ENCODE measurements at places on chromosomes 4 and X.

DNA sequence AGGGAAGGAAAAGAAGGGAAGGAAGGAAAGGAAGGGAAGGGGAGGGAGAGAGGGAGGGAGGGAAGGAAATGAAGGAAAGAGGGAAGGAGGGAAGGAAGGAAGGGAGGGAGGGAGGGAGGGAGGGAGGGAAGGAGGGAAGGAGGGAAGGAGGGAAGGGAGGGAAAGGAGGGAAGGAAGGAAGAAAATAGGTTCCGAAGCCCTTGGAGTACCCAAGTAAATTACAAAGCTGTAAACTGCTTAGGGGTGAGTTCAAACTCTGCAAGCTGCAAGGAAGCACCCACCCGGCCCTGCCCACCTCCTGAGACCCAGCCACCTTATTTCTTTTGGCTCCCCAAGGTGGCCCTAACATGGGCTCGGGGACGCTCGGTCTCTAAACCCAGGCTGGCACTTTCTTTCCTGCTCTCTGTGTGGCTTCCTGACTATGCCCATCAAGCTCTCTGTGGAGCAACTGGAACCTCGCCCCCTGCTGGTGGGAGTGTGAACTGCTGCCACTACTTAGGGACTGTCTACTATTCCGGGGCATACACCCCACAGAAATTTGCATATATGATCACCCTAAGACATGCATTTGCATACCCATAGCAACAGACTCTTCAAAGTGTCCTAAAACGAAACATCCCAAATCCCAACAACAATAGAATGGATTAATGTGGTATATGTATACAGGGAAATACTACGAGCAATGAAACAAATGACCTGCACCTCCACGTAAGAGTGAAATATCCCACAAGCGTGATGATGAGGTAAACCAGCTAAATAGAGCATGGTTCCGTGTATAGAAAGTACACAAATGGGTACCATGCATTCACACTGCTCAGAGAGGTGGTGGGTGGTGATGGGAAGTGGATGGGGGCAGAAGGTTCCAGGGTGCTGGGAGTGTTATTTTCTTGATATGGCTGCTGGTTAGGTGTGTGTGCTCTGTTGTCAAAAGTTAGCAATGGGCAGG, 151.7 kb upstream of the TBL1X start:
- DNase-seq, result no peak

DNA sequence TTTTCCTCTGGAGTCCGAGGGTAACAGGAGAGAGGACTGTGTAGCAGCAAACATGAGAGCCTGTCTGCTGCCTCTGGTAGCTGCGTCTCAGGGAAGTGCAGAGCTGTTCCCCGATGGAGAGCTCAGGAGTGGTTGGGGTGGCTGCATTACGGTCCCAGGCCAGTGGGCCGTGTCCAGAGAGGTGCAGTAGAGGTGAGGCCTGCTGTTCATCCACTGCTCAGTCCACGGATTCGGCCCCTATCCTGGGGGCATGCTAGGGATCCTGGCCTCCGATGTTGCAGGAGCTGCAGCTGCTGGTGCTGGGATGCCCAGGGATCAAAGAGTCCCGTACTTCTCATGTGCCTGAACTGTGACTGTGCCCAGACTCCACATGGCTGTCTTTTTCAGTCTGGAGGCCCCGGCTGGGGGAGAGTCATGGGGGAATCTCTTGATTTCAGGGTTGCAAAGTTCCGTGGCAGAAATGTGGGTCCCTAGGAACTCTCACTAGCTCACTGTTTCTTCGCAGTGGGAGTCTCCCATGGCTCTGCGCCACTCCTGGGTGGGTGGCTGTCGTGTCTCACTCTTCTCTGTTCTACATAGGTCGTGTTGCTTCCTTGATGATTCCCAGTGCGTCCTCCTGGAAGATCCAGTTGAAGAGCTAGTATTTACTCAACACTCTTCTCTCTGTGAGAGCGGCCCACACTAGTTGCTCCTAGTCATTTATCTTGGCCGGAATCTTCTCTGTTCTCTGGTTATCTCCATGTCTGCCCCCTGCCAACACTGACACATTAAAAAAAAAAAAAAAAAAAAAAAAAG, 109.5 kb upstream of the CENPE start:
- no peak for DNase-seq

DNA sequence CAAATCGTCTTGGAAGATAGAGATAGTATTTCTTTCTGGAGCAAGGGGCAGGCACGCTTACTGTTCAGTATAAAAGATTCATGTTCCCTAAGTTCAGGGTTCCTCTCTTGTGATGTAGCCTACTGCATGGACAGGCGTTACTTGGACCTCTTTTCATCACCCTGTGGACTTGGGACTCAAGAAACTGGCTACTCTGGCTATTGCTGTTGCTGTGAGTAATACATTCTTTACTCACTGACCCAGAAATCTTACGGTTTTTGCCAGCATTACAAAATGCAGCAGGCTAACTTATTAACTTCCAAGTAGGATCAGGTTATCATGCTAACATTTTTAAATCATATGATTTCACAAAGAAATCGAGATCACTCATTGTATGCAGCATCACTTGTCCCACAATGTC, 12.8 kb upstream of the GUCY1B1 start:
- no peak for DNase-seq

GRCh38 chr4:48124870-48125269, 9.2 kb downstream of the TXK start:
- no peak for DNase-seq

DNA sequence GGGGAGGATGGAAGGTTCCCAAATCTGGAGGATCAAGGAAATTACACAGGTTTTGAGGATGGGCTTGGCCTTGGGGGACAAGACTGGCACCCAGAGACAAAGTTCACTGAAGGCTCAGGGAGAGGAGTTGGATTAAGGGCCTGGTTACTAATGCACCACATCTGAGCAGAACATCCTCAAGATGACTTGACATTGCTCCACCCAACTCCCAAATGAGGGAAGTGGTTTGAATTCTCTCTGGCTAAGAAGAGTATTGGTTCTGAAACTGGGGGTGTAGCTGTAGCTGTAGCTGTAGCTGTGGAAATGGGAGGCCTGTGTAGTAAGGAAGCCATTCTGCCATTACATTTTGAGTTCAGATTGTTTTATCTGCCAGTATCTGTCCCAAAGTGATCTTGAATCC, 129.4 kb downstream of the RASL11B start:
- no peak for DNase-seq
